Stimulated activated CD4-positive, alpha-beta T cell treated with anti-CD3 and anti-CD28 coated beads, Interleukin-1b, Interleukin-23, amount 100 ng/mL, for 4 hours (primary cell): ENCODE measurements at places on chromosomes 7 and 10.

GRCh38 chr7:85178531-85179298 lies 8.1 kb downstream of the SEMA3D start:
- DNase-seq: no peak

DNA sequence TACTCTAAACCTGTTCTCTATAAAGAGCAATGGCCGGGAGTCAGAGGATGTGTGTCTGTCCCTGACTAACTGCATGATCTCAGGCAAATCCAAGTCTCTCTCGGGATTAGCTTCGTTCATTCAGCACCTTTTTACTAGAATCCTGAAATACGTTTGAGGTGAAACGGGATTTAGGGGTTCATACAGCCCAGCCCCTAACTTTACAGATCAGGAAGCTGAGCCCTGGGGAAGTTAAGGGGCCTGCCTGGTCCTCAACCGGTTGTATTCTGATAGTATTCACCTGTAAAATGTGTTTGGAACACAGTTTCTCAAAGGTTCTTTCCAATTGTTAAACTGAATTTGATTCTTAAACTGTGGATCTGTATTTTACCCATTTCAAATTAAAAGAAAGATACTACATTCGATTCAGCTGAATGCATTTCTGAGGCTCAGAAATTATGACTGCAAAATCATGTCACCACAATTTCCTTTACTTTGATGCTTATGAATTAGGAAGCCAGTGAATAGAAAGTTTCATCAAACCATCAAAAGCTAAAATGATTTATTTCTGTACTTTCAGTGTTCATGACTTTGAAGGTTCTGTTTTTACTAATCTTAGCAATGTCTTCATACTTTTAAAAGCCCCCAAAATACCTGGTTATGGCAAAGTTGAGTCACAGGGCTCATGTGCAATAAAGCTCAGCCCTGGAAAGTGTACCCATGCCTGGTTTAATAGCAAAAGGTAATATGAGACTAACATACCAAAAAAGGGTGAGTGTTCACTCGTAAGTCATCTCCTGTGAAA lies 28.9 kb upstream of the EZH2 start:
- DNase-seq: peak; percentile 65

- no peak for DNase-seq
These were observed 132.7 kb upstream of the MDFIC start for GRCh38 chr7:114789161-114789560.

- no peak for DNase-seq
These were observed 520.8 kb downstream of the DNAJB6 start for GRCh38 chr7:157857578-157858075.

- DNase-seq: no peak
These were observed 123.6 kb downstream of the CCSER2 start for GRCh38 chr10:84452003-84452402.

- DNase-seq: no peak
These were observed 7.5 kb downstream of the FBH1 start for GRCh38 chr10:5897504-5897903.

GRCh38 chr7:18706670-18707069 lies 211.1 kb downstream of the HDAC9 start:
- DNase-seq: no peak

GRCh38 chr10:70540089-70540788 lies 61.7 kb downstream of the PALD1 start:
- peak; percentile 15 for DNase-seq

GRCh38 chr10:31101123-31101522 lies 69.5 kb upstream of the ZNF438 start:
- peak; percentile 55 for DNase-seq

- DNase-seq: no peak
These were observed 461.0 kb downstream of the KIF20B start for GRCh38 chr10:90162271-90162853.

- DNase-seq: no peak
These were observed 198.6 kb upstream of the BMPER start for GRCh38 chr7:33706771-33707200.

DNA sequence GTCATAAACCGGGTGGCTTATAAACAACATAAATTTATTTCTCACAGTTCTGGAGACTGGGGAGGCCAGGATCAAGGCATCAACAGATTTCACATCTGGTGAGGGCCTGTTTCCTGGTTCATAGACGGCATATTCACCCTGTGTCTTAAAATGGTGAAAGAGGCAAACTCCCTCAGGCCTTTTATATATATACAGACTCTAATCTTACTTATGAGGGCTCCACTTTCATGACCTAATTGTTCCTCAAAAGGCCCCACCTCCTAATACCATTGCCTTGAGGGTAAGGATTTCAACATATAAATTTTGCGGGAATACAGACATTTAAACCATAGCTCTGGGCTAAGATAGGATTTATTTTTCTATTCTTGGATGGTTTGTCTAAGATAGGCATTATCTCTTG lies 187.2 kb downstream of the PPP1R3A start:
- no peak for DNase-seq

- no peak for DNase-seq
These were observed 22.6 kb downstream of the PALS2 start for GRCh38 chr7:24595671-24596418.

- DNase-seq: no peak
These were observed 41.5 kb upstream of the NKX6-2 start for GRCh38 chr10:132827423-132827789.

DNA sequence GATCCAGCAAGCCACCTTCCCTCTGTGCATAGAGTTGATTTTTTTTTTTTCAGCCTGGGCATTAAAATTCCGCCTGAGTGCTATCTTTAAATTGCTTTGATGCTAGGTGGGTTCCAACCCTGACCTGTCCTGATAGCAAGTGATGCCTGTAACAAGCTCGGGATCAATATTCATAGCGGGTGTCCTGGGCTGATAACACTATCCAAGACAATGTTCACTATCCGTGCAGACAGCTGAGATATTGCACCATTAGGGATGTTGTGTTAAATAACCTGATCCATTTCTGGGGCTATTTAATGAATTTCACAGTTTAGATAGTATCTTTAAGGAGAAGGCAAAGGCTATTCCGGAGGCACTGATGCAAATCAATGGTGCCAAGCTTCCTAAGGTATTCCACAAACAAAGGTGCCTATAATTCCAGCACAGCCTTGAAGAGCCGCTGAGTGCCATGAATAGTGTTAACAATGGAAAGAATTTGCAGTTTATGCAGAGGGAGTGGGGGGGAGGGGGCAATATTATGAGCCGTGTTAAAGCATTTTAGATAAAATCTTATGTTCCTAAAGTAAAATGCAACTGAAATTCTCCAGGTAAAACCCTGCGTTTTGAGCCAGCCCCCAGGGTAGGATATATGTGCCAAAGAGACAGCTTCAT lies 4.2 kb upstream of the NKX1-2 start:
- DNase-seq: no peak

DNA sequence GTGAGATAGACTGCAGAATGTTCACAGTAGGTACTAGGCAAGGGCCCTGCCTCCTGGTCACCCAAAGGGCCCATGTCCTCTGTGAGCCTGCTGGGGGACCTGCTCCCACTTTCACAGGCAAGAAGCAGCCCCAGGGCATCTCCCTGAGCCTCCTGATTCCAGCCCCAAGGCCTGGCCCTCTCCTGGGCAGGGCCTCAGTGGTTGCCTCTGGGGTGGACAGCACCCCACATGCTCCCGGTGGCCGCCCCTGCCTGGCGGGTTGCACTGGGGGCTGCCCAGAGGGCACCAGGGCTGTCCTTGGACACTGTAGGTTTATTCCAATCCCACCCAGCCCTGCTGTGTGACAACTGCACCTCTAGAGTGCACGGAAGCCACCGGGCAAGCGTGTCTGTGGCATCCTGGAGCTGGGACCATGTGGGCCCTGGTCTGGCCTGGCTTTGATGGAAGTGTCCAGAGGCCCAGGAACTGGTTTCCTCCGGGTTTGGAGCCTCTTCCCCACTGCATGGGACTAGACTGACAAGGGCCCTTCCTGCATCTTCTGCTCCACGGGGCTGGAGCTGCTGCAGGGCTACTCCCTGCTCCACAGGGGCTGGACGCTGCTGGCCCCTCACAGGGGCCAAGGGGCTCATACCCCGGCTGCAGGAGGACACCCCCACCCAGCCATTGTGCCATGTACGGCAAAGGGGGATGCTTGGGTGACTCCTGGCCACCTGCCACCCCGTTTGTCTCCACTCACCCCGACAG lies 25.0 kb upstream of the SYCE1 start:
- DNase-seq: no peak

DNA sequence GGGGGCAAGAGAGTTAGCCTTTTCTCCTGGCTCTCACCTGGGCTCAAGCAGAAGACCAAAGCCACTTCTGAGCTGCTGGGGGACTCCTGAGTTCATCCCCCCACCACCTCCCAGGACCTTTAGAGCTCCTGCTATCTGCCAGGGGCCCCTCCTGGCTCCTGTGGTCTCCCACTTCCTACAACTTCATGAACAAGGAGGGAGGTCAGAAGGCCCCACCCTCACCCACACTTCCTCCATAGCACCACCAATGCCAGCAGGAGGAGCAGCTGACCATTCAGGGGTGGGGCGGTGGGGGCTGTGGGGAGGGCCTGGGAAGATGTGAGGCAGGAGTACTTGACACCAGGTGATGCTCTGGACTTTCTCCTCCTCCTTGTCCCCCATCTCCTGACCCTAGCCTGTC lies 32.6 kb upstream of the ADCYAP1R1 start:
- DNase-seq: no peak

GRCh38 chr7:30310674-30311362 lies 26.4 kb downstream of the ZNRF2 start:
- DNase-seq: no peak

DNA sequence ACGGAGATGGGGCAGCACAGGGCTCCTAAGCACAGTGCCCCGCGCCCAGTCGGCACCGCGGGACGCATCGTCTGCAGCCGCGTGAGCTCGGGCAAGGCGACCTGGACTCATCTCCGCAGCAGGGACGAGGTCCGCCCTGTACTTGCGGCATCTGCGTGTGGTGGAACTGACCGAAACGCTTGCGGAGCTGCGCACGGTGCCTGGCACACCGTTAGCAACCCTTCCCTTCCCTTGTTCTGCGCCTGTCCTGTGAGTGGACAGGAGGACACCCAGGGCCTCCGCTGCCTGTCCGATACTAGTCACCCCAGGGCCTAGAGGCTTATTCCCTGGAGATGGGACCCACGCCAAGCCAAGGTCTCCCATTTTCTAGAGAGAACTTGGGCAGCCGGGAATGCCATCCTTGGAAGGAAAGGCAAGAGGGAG lies 98.5 kb downstream of the WDR11 start:
- DNase-seq: no peak

GRCh38 chr10:29443745-29444523 lies 155.1 kb downstream of the LYZL1 start:
- DNase-seq: no peak

DNA sequence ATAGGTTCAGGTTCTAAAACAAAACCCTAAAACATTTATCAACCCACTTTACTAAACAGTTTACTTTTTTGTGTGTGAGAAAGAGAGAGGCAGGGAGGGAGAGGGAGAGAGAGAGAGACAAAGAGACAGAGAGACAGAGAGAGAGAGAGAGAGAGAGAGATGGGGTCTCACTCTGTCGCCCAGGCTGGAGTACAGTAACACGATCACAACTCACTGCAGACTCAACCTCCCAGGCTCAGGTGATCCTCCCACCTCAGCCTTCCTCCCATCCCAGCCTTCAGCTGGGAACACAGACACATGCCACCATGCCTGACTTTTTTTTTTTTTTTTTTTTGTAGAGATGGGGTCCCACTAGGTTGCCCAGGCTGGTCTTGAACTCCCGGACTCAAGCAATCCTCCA lies 52.9 kb downstream of the PARD3 start:
- no peak for DNase-seq

DNA sequence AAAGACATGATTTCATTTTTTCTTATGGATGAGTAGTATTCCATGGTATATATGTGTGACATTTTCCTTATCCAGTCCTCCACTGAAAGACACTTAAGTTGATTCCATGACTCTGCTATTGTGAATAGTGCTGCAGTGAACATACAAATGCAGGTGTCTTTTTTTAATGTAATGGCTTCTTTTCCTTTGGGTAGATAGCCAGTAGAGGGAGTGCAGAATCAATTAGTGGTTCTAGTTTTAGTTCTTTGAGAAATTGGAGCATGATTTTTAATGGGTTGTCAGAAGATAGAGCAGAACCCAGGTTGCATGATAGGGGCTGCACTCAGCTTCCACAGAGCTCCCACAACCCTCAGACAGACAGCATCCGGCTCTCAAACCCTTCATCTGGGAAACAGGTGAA lies 152.9 kb upstream of the PLXDC2 start:
- DNase-seq: no peak

DNA sequence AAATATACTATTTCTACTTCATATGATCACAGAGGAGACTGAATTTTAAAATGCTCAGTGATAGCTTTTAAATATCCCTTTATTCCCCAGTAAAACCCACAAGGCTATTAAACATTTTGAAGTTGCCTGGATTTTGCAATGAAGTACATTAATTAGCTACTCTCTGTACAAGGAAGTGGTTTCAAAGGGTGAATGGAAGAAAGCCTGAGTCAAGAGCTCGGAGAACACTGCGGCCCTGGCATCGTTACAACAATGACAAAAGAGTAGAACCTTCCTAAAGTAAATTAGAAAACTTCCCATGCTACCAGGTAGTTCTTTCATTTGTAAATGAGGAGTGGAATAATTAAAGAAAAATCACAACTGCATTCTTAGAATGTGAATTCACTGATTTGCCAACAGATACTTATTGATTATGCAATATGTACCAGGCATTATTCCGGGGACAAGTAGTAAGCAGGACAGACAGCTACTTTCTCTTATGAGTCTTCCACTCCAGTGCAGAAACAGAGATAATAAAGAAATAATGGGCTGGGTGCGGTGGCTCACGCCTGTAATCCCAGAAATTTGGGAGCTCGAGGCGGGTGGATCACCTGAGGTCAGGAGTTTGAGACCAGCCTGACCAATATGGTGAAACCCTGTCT lies 63.0 kb downstream of the ZNF22 start:
- DNase-seq: no peak

- no peak for DNase-seq
These were observed 170.0 kb downstream of the PRKCQ start for GRCh38 chr10:6409971-6410643.

- DNase-seq: no peak
These were observed 173.5 kb downstream of the CUX1 start for GRCh38 chr7:101990811-101991418.

- no peak for DNase-seq
These were observed 29.5 kb downstream of the CHCHD3 start for GRCh38 chr7:133052401-133052756.

DNA sequence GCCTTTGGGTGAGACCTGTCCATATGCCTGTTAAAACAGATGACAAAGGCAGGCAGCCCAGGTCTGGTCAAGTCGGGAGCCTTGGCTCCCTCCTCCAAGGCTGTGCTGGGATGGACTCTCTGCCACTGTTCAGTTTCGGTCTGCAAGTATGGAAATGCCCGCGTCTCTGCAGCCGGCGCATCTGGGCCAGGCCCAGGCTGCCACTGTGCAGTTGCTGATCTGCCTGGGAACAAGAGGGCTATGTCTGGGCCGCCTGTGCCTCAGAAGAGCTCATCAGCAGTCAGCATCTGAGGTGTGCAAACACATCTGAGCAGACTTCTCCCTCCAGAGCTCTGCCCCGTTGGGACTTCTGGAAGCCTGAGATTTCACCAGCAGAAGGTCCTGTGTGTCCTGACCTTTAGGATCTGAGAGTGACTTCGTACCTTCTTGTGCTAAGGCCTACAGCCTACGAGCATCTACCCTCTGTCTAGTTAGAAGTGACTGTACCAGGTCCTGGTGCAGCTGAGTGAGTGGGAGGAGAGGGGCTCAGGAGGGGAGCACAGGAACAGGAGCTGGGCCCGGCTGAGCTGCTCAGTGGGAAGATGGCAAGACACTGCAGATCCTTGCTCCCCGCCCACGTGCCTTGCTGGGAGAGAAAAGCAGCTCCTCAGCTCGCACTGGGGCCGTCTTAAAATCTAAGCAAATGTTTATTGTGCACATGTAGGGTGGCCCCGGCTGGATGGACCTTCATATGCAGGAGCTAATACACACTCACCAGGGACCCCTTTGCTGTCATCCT lies 50.9 kb downstream of the DOCK1 start:
- DNase-seq: no peak
